ENCODE measurements at places on chromosomes 2 and 18.

GRCh38 chr2:42971947-42972736 is 179.8 kb upstream of the HAAO start:
- no peak for DNase-seq

DNA sequence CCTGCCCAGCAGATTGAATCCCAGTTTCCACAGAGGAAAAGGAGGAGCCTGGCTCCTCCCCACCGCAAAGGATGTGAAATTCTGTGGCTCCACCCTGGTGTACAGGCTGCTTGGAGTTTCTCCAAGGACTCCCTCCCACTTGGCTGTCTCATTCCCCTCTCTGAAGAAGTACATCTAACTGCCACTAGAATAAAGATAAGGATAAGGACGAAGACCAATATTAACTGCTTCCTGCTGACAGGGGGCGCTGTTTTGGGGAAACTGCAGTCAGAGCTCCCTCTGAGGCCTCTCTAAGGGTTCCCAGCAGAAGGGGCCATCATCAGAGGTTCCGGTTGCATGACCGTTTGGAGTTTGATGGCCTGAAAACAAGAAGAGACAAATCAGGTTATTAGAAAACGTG is 790.9 kb downstream of the CPS1 start:
- no peak for DNase-seq

DNA sequence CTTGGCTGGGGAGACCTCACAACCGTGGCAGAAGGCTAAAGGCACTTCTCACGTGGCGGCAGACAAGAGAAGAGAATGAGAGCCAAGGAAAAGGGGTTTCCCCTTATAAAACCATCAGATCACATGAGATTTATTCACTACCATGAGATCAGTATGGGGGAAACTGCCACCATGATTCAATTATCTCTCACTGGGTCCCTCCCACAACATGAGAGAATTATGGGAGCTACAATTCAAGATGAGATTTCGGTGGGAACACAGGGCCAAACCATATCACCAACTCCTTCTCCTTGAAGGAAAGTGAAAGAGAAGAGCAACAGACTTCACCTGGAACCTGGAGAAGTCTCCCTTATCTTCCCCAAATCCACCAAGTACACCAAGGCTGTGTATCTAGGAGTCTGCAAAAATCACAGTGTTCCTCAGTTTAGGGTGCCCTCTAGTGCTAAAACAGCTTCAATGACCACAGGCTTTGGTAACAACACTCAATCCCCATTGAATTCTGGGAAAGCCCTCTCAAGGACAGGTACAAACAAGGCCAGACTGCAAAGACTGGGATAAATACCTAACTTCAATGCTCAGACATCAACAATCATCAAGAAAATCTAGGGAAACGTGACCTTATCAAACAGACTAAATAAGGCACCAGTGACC is 148.8 kb upstream of the SRD5A2 start:
- DNase-seq = no peak

DNA sequence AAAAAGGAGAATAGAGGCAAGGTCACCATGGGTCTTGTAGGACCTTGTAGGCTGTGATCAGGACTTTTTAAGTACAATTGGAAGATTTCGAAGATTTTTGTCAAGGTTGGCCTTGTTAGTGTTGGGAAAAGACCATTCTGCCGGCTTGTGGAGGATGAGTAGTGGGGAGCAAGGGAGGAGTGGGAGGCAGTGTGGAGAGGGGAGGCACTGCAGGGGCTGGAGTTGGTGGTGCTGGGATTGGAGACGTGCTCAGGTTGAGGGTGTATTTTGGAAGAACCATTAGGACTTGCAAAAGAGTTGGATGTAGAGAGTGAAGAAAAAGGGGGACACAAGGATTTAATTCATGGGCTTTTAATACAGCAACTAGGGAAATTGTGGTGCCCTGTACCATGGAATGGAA is 397.1 kb downstream of the TSN start:
- no peak for DNase-seq

- no peak for DNase-seq
Measured at GRCh38 chr2:187148059-187148714, 299.2 kb upstream of the ZSWIM2 start.
